Omental fat pad (tissue), 4 donors: ENCODE measurements at places on chromosomes 3 and 15. TPM values are rescaled to one million over a fixed set of nuclear protein-coding genes. Genes with fewer than 3 reads are reported as not detected.

DNA sequence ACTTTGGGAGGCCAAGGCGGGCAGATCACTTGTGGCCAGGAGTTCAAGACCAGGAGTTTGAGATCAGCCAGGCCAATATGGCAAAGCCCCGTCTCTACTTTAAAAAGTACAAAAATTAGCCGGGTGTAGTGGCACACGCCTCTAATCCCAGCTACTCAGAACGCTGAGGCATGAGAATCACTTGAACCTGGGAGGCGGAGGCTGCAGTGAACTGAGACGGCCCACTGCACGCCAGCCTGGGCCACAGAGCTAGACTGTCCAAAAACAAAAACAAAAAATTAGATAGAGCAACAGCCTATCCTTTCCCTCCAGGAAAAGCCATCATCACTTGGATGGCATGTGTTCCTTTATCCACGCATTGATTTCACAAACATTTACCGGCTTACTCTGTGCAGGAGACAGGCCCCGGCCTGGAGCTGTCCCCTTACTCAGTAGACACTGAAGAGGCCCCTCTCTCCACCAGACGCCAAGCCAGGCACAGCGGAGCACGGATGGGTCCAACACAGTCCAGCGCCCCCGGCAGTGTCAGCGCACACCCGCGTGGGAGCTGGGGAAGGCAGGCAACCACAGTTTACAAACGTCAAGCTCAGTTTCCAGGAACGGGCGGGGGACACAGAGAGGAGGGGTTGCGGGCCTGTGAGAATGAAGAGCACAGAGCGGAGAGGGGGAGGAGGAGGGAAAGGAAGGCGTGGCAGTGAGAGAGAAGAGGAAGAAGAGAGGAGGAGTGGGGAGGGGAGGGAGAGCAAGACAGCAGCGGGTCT, 3.1 kb downstream of the GP5 start:
- no peak for DNase-seq

GRCh38 chr3:25820366-25820765, 30.5 kb downstream of the OXSM start:
- DNase-seq = no peak

DNA sequence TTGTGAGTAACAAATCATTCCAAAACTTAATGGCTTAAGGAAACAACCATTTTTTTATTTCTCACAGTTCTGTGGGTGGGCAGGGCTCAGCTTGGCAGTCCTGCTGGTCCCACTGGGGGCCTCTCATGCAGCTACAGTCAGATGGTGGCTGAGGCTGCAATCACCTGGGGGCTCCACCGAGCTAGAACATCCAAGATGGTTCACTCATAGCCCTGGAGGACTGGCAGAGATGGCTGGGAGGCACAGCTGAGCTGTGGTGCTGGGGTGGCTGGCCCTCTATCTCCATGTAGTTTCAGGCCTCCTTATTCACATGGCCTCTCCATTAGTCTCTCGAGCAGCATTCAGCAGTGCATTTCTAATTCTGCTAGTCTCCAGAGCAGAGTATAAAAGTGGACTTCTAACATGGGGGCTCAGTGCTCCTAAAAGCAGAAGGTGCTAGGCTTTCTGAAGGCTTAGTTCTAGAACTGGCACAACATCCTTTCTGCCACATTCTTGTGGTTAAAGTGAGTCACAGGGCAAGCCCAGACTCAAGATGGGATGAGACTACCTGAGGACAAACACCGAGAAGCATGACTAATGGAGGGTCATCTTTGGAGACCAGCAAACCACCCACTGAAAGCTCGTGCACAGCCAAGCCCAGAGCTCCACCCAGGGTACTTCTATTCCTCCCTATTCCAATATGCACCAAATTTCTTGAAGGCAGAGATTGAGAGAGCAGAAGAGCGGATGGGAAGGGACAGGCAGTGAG, 6.3 kb downstream of the CAV3 start:
- DNase-seq = no peak

DNA sequence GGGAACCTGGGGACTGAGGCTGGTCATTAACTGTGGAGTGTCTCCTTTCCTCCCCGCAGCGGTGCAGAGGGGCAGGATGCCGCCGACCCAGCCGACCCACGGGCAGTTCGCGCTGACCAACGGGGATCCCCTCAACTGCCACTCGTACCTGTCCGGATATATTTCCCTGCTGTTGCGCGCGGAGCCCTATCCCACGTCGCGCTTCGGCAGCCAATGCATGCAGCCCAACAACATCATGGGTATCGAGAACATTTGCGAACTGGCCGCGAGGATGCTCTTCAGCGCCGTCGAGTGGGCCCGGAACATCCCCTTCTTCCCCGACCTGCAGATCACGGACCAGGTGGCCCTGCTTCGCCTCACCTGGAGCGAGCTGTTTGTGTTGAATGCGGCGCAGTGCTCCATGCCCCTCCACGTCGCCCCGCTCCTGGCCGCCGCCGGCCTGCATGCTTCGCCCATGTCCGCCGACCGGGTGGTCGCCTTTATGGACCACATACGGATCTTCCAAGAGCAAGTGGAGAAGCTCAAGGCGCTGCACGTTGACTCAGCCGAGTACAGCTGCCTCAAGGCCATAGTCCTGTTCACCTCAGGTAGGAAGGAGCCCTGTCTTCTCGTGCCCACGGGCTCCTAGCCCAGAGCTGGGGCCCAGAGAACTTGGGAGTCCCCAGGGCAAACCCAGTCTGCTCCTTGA, 3.7 kb downstream of the NR2F2 start:
- DNase-seq = no peak

DNA sequence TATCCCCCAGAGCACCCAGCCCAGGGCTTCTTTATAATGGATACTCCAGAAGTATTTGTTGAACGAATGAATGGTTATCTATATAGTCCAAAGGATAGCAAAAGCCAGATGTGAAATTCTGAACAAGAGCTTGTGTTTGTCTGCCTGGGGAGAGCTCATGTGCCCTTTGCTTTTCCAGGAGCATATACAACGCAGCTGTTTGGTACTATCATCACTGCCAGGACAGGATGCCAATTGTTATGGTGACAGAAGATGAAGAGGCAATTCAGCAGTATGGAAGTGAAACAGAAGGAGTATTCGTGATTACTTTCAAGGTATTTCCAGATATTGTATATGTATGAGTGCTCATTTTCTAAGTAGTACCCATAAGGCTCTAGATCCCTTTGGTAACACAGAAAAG, 15.2 kb downstream of the DIS3L start:
- DNase-seq = no peak

DNA sequence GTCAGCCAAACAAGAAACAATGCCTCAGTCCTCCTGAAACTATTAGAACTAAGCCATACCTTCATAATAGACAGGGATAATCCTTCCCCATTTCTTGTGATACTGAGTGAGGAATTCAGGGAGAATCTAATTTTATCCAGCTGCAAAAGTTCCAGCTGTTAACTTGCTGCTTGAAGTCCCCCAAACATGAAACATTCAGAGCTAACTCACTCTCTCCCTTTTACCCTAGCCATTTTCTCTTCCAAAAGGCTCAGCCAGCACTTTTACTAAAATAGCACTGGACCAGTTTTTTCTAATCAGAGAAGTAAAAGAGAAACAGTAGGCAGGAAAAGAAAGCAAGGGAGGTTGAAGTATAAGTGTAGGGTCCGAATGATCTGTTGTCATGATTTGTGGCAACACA, 268.1 kb downstream of the TAFA4 start:
- no peak for DNase-seq

DNA sequence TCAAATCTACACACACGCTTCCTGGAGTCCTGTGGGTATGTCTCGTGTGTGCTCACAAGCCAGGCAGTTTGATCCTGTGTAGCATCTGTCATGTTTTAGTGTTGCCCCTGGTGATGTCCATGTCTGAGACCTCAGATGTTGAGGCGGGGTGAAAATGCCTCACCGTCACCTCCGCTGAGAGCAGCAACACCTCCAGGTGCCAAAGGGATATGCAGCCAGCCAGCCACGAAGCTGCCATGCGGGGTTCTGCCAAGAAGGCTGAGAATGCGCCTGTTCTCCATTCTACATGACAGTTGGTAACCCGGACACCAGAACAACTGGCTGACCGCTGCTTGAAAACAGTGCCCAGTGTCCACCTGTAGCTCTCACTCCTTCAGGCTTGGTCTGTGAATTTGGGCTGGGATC, 253.8 kb downstream of the TLE3 start:
- no peak for DNase-seq

DNA sequence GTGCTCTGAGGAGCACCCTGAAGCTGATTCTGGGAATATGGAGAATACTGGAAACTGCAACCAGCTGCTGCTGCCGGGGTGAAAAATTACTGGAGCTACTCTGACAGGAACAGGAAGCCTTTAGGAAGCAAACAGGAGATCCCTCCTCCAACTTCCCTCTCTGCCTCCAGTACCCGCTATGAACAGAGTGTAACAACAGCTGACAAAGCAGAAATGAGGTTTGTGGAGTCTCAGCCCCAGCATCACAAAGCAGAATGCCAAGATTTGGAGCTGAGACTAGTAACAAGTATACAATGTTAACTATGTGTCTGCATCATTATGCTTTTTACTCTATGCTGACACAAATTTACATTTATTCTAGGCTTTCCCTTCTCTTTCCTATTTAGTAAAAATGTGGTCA, 22.7 kb upstream of the PIAS1 start:
- no peak for DNase-seq

GRCh38 chr15:31329640-31330010, 3.0 kb downstream of the KLF13 start:
- DNase-seq = no peak

GRCh38 chr3:177690306-177690705, 493.0 kb upstream of the TBL1XR1 start:
- DNase-seq = no peak

DNA sequence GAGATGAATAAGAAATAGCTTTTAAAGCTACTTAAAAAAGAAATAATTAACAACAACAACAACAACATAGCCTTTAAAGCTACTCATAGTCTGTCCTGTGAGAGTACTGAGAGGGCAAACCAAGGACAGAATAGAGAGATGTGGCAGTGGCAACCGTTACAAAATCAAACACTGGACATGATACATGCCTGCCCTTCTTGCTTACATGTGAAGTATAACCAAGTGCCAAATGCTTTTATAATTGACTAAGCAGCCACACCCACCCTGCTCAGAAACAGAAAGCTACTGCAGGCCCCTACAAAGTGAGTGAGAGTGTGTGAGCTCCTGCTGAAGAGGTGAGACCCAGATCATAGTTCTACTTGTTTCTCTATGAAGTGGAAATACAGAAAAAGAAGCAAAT, 38.4 kb downstream of the NDUFB4 start:
- DNase-seq = no peak

DNA sequence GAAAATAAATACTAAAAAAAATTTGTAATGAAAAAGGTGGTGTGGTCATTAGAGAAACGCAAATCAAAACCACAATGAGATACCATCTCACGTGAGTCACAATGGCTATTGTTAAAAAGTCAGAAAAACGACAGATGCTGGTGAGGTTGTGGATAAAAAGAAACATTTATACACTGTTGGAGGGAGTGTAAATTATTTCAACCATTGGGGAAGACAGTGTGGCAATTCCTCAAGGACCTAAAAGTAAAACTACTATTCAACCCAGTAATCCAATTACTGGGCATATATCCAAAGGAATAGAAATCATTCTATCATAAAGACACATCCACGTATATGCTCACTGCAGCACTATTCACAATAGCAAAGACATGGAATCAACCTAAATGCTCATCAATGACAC, 120.3 kb downstream of the MYO9A start:
- DNase-seq = no peak

DNA sequence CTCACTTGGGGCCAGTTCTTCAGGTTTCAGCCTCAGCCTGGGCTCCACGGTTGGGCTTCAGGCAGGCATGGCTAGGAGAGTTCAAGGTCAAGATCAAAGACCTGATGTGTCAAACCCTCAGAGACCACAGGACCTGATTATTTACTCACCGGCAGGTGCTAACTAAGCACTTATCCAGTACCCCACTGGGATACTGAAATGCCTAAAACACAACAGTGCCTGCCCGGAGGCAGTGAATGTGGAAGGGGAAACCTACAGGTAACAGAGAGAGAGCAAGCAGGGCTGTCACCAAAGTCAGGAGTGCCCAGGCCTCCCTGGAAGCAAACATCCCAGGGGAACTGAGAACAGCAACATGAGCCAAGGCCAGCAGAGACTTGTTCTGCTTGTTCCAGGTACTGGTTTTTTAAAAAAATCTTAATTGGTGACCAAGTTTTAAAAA, 6.7 kb downstream of the IDH2 start:
- DNase-seq = no peak

DNA sequence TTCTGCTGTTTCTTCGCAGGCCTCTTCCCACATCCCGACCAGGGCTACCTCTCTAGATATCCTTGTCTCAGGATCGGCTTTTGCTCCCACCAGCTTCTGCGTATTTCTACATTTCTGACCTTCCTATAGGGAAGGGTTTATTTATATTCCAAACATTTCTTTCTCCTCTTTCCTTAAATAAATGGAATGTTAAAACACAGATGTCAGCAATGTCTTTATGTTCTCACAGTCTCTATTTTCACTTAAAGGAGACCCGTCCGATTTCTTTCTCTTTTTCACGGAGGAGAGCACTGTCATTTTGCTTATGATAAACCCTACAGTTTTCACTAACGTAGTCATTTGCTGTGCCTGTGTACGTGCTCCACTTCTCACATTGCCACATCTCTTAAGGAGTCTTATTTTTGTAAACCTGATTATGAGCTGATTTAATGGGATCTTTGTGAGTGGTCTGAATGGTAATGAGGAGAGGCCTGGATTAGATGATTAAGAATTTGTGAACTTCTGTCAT, 630 bp downstream of the KIF15 start:
- DNase-seq = no peak

DNA sequence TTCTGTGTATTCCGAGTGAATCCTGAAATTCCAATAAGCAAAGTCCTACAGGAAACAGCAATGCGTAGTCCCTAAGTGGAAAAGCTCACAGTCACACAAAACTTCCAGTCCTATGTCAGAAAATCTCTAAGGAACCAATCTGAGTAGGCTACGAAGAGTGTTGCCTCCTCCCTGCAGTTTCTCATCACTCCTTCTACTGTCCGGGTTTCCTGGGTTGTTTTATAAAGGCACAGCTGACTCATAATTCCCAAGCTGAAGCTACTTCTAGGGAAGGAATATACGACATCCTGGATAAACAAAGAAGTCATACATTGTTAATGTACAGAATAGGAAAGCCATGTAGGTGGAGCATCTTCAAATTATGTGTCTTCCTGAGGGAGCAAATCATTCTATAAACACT, 65.7 kb upstream of the RGMA start:
- DNase-seq = no peak

- no peak for DNase-seq
Measured at GRCh38 chr3:78434801-78435200, 1333.0 kb downstream of the ROBO1 start.

DNA sequence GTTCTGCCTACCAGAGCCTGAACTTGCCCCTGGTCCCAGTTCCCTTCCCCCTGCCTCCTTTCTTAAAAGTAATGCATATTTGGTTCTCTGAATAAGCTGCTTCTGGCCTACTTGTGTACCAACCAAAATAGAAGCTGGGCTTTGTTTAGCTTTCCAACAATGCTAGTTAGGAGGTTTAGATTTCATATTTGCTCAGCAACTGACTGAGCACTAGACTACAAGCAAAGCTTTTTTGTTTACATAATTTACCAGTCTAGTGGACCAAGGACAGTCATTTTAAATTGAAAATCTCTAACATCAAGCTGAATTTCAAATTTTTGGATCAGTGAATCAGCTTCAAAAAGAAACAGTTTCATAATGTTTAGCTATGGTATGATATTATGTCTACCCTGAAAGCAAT, 331.2 kb downstream of the ULK4 start:
- no peak for DNase-seq

Gene AQP9
- total RNA-seq = 56.8 TPM

Gene NAALADL2
- total RNA-seq = 7.0 TPM

Gene FXR1
- 106 TPM for total RNA-seq

Gene LIPH
- total RNA-seq = not detected

Gene ALS2CL
- 9.0 TPM for total RNA-seq

Gene TGM5
- total RNA-seq = 5.0 TPM

Gene CPLX3
- not detected for total RNA-seq
